ENCODE measurements at places on chromosomes 5 and 9.

DNA sequence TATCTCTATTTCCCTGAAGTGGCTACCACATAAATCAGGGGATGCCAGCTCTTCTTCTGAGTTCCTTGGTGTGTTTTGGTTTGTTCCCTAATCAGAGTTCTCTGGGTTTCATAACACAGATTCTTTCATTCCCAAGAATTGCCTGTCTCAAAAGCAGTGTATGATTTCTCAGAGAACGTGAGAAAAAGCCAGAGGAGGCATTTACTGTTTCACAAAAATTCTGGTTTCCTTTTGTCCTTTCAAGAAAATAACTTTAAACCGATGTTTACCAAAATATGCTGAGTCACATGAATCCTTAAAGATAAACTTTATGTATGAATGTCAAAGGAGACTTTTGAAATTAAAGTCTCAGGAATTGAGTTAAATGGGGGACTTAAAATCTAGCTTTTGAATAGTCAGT is 314.3 kb downstream of the EBF1 start:
- no peak for DNase-seq

DNA sequence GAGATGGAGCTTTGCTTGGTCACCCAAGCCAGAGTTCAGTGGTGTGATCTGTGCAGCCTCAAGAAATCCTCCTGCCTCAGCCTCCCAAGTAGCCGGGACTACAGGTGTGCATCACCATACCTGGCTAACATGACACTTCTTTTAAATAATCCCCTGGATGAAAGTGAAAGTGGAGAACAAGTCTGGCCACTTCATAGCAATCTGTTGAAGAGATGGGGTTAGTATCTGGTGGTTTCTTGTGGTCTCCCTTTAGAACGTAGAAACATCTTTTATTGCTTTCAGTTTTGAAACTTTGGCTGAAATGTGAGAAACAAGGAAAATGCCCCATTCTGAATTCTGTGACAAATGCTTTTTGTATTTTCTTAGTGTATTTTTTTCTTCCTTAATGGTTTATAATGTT is 452.5 kb upstream of the RIOK2 start:
- no peak for DNase-seq

- no peak for DNase-seq
Observed at GRCh38 chr5:175336781-175337180, 107.2 kb downstream of the DRD1 start.

DNA sequence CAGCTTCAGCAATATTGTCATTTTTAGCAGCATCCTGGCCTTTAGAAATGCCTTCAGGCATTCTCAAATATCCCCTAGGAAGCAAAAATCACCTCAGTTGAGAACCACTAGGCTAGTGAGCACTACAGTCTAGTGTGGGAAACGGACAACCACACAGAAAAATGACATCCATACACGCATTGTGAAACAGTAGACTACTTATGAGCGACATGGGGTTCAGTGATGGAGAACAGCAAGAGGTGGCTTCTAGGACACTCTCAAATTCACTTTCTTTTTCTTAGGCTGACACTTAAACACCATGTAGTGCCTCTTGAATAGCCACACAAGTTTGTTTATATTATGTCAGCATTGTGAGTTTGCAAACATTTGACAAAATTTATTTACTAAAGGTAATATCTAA is 203.0 kb downstream of the KDM4C start:
- no peak for DNase-seq

Measured in MV-4-11 (cell line).